Stimulated activated CD4-positive, alpha-beta T cell treated with anti-CD3 and anti-CD28 coated beads, Interleukin-2, amount 100 ng/mL, for 48 hours (primary cell): ENCODE measurements at places on chromosomes 3 and 15.

GRCh38 chr3:13285007-13285567 is 135.0 kb downstream of the NUP210 start:
- DNase-seq: no peak

DNA sequence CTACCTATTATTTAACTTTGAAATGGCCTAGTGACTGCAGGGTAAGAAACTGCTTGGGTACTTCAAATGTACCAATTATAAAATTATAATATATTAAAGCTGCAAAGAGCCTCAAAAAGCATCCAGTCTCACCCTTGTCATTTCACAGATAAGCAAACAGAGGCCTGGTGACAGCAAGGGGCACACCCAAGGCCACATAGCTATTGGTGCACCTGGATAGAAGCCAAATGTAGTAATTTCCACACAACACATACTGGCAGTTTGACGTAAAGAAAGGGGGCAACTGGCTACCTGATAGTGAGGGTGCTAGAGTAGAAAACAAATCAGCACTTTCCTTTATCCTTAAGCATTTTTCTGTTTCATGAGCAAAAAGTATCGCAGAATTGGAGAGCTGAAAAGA is 51.1 kb downstream of the IFT57 start:
- no peak for DNase-seq

DNA sequence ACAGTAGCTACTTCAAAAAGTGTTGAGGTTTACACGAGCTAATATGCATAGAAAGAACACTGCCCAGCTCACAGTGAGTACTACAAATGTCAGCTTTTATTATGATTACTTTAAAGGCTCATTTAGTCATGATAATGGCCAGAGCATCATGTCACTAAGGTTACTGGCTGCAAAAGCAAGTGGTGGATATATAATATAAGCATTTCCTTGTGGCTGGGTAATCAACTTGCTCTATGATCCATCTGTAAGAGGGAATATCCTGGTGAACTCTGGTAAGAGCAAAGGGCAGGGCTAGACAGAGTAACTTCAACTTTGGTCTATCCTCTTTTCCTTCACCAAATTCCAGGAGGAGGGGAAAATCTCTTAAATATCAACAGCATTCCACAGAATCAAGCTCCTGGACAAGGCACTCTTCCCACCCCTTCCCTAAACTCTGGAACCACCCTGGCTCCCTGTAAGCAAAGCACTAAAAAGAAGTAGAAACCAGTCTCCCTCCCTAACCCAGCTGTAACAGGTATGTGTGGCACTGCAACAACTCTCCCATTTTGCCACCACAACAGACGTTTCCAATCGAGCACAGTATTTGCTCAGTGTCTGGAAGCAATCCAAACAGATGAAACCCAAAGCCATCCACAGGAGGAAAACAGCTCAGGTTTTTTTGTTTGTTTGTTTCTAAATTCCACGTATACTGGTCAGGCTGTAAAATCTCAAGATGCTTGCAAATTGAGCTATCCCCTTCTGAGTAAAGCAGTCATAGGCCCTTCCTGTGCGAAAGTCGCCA is 13.4 kb downstream of the B4GALT4 start:
- DNase-seq: no peak

GRCh38 chr3:158101335-158102241 is 4.6 kb downstream of the SHOX2 start:
- DNase-seq: no peak

- no peak for DNase-seq
These were observed 57.5 kb downstream of the HMCES start for GRCh38 chr3:129336093-129336706.
